A549 treated with ZK216348 at 1 μM for 4 hours (cell line): ENCODE measurements at places on chromosomes 5 and 9. TPM values are rescaled to one million over a fixed set of nuclear protein-coding genes. Genes with fewer than 3 reads are reported as not detected.

The GADD45G gene
- 0.31 to 0.53 TPM (median 0.37 TPM) in 4 of 5 replicates, not detected in the other for total RNA-seq

The SPATA31E1 gene
- total RNA-seq: not detected in 5 replicates

The STKLD1 gene
- total RNA-seq: 0.84 to 2.0 TPM (median 0.94 TPM) in 5 replicates

The SURF4 gene
- total RNA-seq: 155 to 210 TPM (median 205 TPM) in 5 replicates

The PLAC8L1 gene
- 0.34 to 0.75 TPM (median 0.70 TPM) in 3 of 5 replicates, not detected in the others for total RNA-seq

The ZDHHC11B gene
- 1.1 to 1.8 TPM (median 1.5 TPM) in 5 replicates for total RNA-seq

The FOXD4L5 gene
- 0.06 to 0.11 TPM (median 0.11 TPM) in 3 of 5 replicates, not detected in the others for total RNA-seq

The CYLC2 gene
- not detected in 5 replicates for total RNA-seq

The ENTPD2 gene
- total RNA-seq: 1.0 to 2.3 TPM (median 1.5 TPM) in 5 replicates

The SLC25A2 gene
- not detected in 5 replicates for total RNA-seq

The AHRR gene
- 3.6 to 4.9 TPM (median 4.0 TPM) in 5 replicates for total RNA-seq

The HMCN2 gene
- 0.06 to 0.13 TPM in 2 of 5 replicates, not detected in the others for total RNA-seq

The SLC36A2 gene
- not detected in 5 replicates for total RNA-seq

The PCDHB11 gene
- 0.05 to 0.20 TPM (median 0.08 TPM) in 4 of 5 replicates, not detected in the other for total RNA-seq

The FYB1 gene
- 9.7 to 18.1 TPM (median 12.6 TPM) in 5 replicates for total RNA-seq

The ZNF879 gene
- 0.30 to 0.65 TPM (median 0.63 TPM) in 5 replicates for total RNA-seq

The PCDHGB6 gene
- total RNA-seq: 0.07 to 0.12 TPM (median 0.08 TPM) in 4 of 5 replicates, not detected in the other

The CATSPER3 gene
- 0.20 to 0.57 TPM (median 0.40 TPM) in 5 replicates for total RNA-seq

The GGTA1 gene
- total RNA-seq: not detected in 5 replicates

The PTPN3 gene
- 13.1 to 17.4 TPM (median 16.5 TPM) in 5 replicates for total RNA-seq

The FOXD4L3 gene
- 0.25 TPM in 1 of 5 replicates, not detected in the others for total RNA-seq

The MEGF9 gene
- 15.8 to 28.4 TPM (median 26.3 TPM) in 5 replicates for total RNA-seq

The OR1Q1 gene
- total RNA-seq: 0.15 TPM in 1 of 5 replicates, not detected in the others

The LVRN gene
- total RNA-seq: 0.05 to 0.22 TPM in 2 of 5 replicates, not detected in the others

The LCN2 gene
- 3.4 to 6.8 TPM (median 3.5 TPM) in 5 replicates for total RNA-seq

The ADAM19 gene
- total RNA-seq: 10.0 to 14.6 TPM (median 13.7 TPM) in 5 replicates

The STXBP1 gene
- 14.4 to 19.3 TPM (median 18.2 TPM) in 5 replicates for total RNA-seq

The GAPT gene
- not detected in 5 replicates for total RNA-seq

The ADGRV1 gene
- 0.57 to 0.91 TPM (median 0.78 TPM) in 5 replicates for total RNA-seq

The SUSD1 gene
- total RNA-seq: 12.1 to 14.3 TPM (median 13.7 TPM) in 5 replicates

The TRMT10B gene
- 5.0 to 6.1 TPM (median 5.4 TPM) in 5 replicates for total RNA-seq

The KLF9 gene
- total RNA-seq: 1.4 to 3.5 TPM (median 2.7 TPM) in 5 replicates

The RAB3C gene
- not detected in 5 replicates for total RNA-seq

The C9orf153 gene
- total RNA-seq: 0.14 to 0.46 TPM (median 0.35 TPM) in 4 of 5 replicates, not detected in the other

The SETX gene
- total RNA-seq: 18.7 to 22.2 TPM (median 20.9 TPM) in 5 replicates

The TMEM174 gene
- total RNA-seq: not detected in 5 replicates

The CORO2A gene
- 0.65 to 1.2 TPM (median 1.0 TPM) in 5 replicates for total RNA-seq

The WDR36 gene
- 10.6 to 17.1 TPM (median 14.6 TPM) in 5 replicates for total RNA-seq

The S100Z gene
- not detected in 5 replicates for total RNA-seq

The FIBCD1 gene
- 4.1 to 16.6 TPM (median 14.7 TPM) in 5 replicates for total RNA-seq

The ANKRD34B gene
- 0.06 to 0.31 TPM (median 0.25 TPM) in 4 of 5 replicates, not detected in the other for total RNA-seq

The FOXD4 gene
- 0.34 to 0.94 TPM (median 0.49 TPM) in 5 replicates for total RNA-seq

The ORM2 gene
- total RNA-seq: not detected in 5 replicates

The PAEP gene
- total RNA-seq: 0.20 to 0.41 TPM in 2 of 5 replicates, not detected in the others

The PCDHGA7 gene
- 0.77 to 1.0 TPM (median 0.98 TPM) in 5 replicates for total RNA-seq

The GFRA3 gene
- 0.11 TPM in 1 of 5 replicates, not detected in the others for total RNA-seq

The NRARP gene
- 1.9 to 7.2 TPM (median 5.6 TPM) in 5 replicates for total RNA-seq

The CDC20B gene
- 0.07 to 0.13 TPM (median 0.08 TPM) in 3 of 5 replicates, not detected in the others for total RNA-seq

The VAV2 gene
- 32.9 to 50.4 TPM (median 42.8 TPM) in 5 replicates for total RNA-seq

The PRRX2 gene
- 3.6 to 12.5 TPM (median 11.3 TPM) in 5 replicates for total RNA-seq
